NCI-H1092 (cell line): ENCODE measurements at places on chromosomes 1 and 21.

DNA sequence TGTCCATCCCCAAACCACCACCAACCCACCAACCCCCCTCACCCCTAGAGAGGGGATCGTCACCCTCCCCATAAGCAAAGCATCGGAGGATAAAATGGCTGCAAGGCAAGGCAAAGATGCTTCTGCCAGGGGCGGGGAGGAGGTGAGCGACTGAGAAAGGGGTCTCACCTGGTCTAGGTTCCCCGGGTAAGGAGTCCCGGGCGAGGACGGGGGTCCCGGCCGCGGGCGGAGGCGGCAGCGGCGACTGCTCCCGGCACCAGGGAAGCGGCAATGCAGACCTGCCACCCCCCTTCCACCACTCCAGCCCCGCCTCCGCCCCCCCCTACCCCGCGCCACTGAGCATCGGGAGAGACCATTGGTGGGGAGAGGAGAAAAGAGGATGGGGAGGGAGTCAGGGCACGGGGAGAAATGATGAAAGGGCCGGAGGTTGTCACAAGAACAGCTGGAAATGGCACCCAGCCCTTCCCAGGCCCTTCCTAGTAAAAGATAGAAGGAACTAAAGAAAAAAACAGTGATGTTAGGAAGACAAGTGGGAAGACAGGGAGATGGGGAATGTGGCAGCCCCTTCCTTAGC is at the start of gene SV2A:
TSS of gene SV2A (minus strand) at position 274 of the 574 bp plus-strand sequence. CDS start 4,004 bp downstream, outside the sequence.
- peak; percentile 57 for DNase-seq

DNA sequence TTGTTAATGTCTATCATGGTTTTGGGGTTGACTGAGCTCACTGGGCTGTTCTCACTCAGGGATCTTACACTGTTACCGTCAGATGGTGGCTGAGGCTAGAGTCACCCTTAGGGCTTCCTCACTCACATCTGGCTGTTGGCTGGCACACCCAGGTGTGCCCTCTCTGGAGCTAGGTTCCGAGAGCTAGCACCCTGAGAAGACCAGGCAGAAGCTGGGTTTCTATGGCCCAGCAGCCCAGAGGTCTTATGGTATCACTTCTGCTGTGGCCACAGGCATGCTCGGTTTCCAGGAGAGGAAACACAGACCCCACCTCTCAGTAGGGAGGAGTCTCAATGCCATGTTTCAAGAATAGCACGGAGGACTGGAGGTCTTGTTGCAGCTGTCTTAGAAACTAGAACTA is 20.7 kb upstream of the KIF1B start:
- DNase-seq, result no peak

DNA sequence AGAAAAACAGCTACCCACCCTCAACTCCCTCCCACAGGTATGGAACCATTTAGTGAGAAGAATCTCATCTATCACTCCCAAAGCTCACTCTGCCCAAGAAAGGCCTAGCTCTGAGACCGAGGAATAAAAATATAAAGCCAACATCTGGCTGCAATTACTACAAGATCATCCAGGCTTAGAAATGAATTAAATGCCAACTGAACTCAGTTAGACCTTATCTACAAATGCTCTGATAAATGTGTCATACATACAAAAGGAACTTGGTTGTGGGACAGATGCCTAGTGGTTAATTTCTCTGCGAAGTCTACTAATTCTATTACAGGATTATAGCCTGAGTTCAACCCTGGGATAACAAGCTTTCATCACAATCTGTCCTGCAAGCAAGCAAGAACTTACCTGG is 6.7 kb downstream of the ADIPOR1 start:
- no peak for DNase-seq

DNA sequence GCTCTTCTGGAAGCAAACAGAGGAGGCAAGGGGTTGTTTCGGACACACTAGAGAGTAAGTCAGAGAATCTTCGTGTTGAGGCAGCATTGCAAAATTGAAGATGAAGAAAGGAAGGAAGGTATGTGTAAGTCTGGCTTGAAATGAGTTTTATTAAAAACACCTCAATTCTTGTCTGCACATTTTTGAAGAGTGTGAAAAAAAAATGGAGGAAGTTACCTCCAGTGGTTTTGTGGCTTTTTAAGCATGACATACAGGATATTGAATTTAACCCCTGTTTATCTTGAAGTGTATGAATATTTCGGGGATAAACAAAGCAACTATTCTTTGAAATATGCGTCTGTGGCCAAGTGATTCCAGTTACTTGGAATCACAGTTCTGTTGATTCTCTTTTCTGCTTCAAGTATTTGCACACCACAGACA is 203.2 kb upstream of the SGIP1 start:
- no peak for DNase-seq

DNA sequence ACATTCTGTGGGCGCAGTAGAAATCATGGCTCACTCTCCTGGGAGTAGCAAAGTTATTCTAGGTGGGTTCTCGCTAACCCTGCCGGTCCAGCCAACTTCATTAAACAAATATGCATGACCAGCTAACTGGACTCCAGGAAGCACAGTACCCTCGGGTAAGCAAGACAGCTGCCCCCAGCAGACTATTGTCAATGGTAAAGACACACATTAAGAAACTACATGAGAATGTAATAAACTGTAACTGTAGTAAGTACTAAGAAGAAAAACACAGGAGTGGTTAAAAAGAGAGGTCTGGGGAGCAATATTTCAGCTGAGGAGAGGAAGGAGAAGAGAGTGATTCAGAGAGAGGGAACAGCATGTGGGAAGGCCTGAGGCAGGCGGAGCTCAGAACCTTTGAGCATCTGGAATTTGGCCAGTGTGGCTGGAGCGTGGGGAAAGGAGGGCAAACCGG is 7.4 kb downstream of the SLC2A5 start:
- DNase-seq, result no peak

GRCh38 chr1:21414015-21414414 is 25.9 kb upstream of the NBPF3 start:
- no peak for DNase-seq

DNA sequence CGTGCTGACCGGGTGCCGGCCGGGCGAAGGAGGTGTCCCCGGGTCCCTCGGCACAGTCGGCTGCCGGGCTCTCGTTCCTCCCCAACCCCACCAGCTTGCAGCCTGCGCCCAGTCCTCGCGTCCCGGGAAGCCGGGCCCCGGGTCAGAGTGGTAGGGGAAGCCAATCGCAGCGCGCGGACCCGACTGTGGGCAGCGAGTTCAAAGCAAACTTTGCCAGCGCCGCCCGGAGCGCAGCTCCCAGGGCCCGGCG is 328 bp downstream of the MYCL start:
- DNase-seq, result no peak

DNA sequence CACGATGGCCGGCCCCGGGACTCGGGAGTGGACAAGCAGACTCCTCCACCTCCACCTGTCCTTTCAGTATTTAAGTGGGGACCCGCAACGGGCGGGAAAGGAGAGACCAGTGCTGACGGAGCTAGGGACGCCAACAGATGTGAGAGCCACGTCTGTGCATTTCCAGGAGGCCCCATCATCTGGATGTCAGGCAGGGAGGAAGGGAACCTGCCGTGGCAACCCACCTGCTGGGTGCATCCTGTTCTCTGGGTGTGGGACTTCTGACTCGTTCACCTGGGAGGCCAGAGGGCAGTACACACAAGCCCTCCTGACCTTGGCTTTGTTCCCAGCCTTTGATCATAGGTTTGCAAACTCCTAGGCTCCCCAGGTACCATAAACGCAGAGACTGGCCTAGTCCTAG is 5.6 kb upstream of the PCBP3 start:
- no peak for DNase-seq

- DNase-seq, result no peak
These were observed 28.2 kb downstream of the UROD start for GRCh38 chr1:45040297-45040696.

- no peak for DNase-seq
These were observed at the start of gene DMBX1 for GRCh38 chr1:46489638-46490405. Gene DMBX1, plus strand, starts transcription at chr1:46489836. Its CDS starts 17,175 bp downstream, at chr1:46507011.

DNA sequence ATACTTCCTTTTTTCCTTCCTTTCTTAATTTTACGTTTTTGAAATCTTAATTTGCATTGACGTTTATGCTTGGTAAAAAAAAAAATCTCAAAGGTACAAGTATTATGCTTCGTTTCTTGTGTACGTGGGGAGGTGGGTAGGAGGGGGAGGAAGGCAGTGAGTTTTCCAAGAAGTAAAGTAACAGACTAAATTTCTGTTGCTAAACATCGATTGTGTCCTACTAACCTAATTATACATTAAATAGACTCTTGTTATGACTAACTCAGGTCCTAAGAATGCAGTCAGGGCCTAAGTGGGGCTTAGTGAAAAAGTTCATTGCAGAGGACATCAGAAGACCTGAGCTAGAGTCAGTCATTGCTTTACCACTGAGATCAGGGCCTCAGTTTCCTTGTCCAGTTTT is 17.5 kb downstream of the NEK7 start:
- no peak for DNase-seq

DNA sequence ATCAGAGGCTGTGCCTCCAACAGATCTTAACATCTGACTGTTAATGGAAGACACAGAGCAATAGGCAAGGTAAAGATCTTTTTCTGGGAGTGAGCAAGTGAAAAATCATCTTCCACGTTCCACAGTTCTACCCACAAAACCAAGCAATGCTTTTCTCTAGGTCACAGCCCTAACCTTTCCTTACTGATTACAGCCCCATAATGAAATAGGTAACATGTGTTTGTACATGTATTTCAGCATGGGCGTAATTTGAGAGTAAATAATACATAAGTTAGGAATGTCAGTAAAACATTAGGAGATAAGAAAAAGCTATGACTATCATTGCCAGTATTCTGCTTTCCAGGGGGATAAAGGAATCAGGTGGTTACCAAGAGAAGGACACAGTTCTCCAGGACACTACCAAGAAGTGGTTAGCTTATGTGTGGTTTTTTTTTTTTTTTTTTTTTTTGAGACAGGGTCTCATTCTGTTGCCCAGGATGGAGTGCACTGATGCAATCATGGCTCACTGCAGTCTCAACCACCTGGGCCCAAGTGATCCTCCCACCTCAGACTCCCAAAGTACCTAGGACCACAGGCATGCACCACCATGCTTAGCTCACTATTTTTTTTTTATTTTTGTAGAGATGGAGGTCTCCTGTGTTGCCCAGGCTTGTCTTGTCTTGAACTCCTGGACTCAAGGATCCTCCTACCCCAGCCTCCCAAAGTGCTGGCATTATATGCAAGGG is 72.0 kb downstream of the DAP3 start:
- no peak for DNase-seq

DNA sequence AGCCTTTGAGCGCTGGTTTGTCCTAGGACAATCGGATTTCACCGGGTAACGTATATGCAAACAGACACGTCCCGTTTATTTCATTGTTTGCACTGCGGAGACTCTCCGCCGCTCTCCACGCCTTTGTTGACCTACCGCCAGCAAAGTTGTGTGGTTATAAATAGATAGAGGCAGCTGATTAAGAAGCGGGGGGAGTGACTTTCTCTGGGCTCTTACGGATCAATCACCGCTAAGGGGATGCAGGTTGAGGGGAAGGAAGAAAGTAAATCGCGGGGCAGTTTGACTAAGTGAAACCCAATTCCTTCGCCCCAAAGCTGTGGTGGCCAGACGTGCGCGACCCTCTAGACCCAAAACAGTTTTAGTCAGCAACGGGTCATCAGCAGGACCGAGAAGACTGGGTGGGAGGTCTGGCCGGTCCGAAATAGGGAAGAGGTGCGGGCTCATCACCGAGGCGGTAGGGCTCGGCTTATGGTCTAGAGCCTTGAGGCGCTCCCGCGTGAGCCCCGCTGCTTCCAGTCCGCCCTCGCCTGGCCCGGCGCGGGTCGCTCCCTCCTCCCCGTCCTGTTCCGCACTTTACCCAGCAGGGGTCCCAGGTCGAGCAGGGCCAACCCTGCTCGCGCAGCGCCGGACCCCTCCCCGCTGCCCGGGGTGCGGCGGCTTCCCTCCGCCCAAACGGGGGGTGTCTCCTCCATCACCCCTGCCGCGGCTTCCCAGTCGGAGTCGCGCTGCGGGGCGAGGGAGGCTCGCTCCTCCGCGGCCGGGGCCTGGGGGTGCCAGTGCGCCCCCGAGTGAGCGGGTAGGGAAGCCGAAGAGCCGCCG is 120.8 kb upstream of the RRP15 start:
- DNase-seq, result peak; percentile 30

DNA sequence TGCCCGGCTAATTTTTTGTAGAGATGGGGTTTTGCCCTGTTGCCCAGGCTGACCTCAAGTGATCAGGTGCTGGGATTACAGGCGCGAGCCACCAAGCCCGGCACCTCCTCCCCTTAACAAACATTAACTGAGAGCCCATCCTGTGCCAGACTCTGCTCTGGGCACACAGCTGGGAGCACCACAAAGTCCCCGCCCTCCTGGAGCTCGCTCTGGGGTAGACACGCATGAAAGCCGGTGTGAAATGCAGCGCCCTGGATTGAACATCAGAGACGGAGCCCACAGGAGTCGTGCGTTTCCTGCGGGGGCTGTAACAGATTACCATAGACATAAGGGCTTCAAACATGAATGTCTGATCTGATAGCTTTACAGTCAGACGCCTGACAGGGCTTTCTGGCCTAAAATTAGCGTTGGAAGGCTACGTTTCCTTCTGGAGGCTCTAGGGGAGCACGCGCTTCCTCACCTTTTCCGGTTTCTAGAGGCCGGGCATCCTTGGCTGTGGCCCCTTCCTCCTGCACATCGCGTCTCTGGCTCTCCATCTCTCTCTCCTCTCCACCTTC is 14.3 kb downstream of the SLC27A3 start:
- DNase-seq, result no peak

DNA sequence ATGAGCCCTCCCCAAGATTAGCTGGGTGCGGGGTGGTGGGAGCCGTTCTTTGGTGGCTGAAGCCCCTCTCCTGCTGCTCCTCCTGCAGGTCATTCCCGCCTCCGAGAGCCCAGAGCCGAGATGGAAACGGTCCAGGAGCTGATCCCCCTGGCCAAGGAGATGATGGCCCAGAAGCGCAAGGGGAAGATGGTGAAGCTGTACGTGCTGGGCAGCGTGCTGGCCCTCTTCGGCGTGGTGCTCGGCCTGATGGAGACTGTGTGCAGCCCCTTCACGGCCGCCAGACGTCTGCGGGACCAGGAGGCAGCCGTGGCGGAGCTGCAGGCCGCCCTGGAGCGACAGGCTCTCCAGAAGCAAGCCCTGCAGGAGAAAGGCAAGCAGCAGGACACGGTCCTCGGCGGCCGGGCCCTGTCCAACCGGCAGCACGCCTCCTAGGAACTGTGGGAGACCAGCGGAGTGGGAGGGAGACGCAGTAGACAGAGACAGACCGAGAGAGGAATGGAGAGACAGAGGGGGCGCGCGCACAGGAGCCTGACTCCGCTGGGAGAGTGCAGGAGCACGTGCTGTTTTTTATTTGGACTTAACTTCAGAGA is 448 bp downstream of the G0S2 start:
- peak; percentile 55 for DNase-seq

- DNase-seq, result no peak
These were observed 3.1 kb upstream of the WNT3A start for GRCh38 chr1:228003461-228004330.

DNA sequence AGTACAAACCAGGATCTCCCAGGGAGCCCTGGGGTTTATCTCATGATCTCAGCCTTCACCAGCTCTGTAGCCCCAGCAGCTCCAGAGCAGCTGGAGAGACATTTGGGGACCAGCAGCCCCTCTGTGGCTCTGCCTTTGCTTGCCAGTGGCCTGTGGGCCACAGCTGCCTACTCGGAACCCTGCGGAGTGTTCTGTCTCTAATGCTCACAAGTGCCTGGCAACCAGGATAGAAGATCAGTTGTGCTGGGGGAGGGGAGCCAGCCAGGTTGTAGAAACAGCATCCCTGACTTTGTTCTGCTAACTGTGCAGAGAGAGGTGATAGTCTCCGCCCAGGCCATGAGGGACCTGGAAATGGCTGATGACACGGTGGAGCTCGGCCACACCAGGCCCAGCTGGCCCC is 50.9 kb upstream of the KCNJ15 start:
- DNase-seq, result no peak

- DNase-seq, result no peak
These were observed 3.3 kb upstream of the UTP11 start for GRCh38 chr1:38009088-38009840.
